NCI-H1105 (cell line): ENCODE measurements at places on chromosomes 12 and 14.

- DNase-seq = no peak
These were observed 4.7 kb upstream of the CDH24 start for GRCh38 chr14:23062002-23062401.

DNA sequence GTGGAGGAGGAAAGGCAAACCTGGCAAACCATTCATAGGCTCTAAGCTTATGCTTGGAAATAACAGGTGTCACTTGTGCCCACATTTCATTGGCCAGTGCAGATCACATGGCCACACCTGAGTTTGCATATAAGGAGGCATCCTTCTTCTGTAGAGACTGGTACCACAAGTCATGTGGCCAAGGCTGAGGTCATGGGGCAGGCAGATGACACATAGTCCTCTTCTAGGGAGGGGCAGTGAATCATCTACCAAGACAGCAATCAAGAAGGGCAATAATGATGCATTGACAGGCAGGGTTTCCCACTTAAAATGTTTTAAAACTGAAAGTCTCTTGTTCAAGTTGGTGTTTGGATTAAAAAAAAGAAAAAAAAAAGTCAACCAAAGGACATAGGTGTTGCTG lies 77.3 kb downstream of the DAAM1 start:
- no peak for DNase-seq

DNA sequence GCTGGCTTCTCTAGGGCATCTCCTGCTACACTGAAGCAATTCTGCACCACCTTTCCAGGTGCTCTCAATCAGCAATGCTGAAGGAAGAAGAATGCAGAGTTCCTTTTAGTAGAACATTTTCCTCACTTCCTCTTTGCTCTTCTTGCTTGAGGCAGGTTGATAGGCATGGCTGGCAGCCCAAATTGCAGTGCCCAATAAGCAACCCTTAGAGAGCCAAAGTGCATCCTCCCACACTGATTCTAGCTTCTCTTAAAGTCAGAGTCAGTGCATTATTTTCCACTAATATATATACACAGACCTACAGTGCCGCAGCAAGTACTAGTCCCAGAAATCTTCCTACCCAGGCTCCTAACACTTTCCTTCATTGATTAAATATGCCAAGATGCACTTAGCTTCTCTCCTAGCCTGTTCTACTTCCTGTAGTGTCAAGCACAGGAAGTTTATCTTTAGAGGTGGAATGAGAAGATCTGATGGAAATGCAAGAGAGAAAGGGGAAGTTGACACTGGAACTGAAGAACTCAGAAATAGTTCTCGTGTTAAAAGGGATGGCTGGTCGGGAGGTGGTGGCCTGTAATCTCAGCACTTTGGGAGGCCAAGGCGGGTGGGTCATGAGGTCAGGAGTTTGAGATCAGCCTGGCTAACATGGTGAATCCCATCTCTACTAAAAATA lies 132.7 kb downstream of the SSPN start:
- no peak for DNase-seq

GRCh38 chr12:1884651-1885050 lies 33.8 kb downstream of the CACNA2D4 start:
- no peak for DNase-seq

- no peak for DNase-seq
These were observed 4.3 kb downstream of the SPTLC2 start for GRCh38 chr14:77612011-77612620.

- DNase-seq = no peak
These were observed 442 bp downstream of the FLVCR2 start for GRCh38 chr14:75578786-75579337.

- peak; percentile 10 for DNase-seq
These were observed 55.7 kb downstream of the VRK1 start for GRCh38 chr14:96852823-96853422.

GRCh38 chr12:112303004-112303403 lies 79.2 kb downstream of the HECTD4 start:
- DNase-seq = no peak

- no peak for DNase-seq
These were observed 5.8 kb downstream of the SLC38A2 start for GRCh38 chr12:46366771-46367170.

DNA sequence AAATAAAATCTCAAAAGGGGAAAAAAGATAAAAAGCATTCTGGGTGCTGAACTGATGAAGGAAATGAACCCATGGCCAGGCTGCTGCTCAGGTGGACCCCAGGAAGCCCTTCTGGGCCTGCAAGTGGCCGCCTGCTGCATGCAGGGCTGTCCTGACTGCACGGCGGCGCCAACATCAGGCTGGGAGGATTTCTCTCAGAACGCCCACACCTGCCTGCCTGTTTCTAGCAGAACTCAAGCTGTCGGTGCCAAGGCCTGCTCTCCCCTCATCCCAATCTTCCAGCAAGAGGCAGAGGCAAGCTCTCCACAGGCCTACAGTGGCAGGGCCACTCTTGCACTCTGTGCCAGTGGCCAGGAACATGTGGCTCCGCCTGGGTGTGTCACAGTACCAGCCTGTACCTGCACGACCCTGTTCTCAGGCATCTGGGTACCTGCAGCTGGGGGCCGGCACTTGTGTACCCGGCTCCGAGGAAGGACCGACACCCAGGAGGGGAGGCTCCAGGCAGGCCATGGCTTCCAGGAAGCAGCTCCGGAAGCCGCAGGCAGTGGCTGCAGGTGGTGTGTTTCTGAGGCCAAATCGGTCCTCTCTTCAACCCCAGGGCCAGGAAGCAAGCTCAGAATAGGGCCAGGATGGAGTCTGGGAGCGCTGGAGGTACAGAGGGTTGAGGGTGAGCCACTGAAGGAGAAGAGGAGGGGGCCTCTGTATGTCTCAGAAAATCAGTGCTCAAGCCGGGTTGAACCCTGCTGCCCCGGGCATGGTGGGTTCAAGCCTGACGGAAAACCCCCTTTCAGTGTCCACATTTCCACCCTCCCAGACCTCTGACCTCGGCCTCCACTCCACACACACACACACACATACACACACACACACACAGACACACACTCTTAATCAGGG lies 2.5 kb upstream of the INF2 start:
- DNase-seq = no peak

DNA sequence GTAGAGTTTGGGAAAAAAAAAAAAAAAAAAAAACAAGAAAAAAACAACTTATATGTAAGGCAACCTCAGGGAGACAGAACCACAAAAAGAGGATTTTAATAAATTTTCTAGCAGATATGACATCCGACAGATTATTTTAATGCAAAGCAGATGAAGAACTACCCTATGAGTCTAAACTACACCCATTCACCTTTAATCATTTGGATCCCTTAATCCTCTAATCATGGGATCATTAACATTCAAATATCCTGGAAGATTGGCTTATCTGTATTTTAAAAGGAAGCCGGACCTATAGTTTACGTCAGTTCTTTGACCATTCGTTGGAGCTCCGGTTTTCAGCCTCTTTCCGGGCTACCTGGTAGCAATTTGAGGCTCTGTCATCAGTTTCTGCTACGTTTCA lies at the start of gene DPPA3:
Gene DPPA3 (plus strand): TSS at position 301 of the 400 bp plus-strand sequence. CDS start 138 bp downstream, outside the sequence.
- no peak for DNase-seq
